ENCODE measurements at places on chromosomes 4 and X.

DNA sequence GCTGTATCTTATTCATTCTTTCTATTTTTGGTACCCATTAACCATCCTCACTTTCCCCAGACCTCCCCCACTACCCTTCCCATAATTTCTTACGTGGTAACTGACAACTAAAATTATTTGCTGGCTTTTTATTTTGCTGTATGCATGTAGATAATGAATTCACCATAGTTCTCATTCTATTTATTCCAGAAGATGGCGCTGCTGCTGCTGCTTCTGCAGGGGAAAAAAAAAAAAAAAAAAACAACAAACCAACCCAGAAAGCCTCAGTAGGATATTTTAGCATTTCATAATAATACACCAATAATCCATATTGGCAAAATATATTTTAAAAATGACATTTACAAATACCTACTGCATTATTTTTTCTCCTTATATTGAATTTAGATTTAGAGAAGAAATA is 416.6 kb upstream of the MAGEB18 start:
- no peak for DNase-seq

DNA sequence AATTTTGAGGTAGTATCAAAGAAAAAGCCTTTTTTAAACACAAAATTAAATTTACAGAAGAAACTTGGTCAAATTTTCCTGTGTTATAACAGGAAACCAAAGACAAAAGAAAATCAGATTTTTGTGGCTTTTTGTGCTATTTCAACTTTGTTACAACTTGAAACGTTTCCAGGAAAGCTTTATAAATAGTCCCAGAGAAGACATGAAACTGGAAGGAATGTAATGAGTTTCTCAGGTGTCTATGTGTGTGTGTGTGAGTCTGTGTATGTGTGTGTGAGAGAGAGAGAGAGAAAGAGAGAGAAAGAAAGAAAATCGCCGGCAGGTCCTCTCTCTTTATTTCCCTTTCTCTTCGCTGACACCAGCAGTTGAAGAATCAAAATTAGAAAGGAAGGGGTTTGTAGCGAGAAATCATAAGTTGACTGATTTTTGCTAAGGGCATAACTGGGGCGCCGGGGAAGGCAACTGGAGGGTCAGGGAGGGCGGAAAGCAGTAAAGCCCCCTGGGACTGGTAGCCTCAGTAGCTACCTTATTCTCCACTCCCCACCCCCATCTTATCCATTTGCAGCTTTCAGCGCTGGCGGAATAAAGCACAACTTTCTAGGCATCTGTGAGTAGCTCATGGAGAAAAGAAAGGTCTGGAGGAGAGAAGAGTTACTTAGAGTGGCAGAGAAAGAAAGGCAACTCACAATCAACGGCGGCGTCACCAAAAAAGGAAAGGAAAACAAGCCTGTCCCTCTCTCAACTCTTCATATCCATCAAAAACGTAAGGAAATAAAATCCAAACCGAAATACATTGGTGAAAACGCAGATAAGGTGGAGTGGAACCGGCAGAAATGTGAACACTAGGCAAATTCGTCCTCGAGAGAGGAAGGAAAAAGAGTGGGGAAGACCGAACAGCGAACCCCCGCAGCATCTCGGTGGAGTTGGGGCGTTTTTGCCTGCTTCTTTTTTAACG is 1.3 kb downstream of the TMEM47 start:
- no peak for DNase-seq

- no peak for DNase-seq
Measured at GRCh38 chr4:5203309-5203992, 152.2 kb downstream of the STK32B start.

GRCh38 chr4:15331930-15332329 is 95.9 kb upstream of the C1QTNF7 start:
- no peak for DNase-seq

DNA sequence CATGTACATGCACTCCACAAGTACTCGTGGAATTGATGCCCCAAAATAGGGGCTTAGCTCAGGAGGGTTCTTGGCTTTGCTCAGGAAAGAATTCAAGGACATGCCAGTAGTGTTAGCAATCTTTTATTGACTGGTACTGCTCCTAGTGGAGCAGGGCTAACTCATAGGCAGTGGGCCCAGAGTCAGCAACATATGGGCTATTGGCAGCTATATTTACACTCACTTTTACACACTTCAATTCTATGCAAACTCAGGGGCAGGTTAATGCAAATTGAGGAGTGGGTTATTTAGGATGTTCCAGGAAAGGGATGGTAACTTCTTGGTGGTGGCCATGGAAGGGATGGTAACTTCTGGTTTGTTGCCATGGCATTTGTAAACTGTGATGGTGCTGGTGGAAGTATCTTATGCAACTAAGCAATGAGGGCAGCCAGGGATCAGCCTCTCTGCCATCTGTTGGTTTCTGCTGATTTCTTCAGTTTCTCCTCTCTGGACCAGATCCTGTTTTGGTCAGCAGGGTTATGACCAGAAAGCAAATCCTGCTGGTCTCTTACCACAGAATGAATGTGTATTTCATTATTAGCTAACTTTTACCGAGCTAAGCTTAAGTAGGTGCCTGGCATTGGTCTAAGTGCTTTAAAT is 69.2 kb upstream of the FAT1 start:
- DNase-seq: no peak

GRCh38 chrX:21813612-21814368 is 25.6 kb upstream of the MBTPS2 start:
- no peak for DNase-seq

- no peak for DNase-seq
Measured at GRCh38 chr4:94525993-94526728, 74.4 kb downstream of the PDLIM5 start.

DNA sequence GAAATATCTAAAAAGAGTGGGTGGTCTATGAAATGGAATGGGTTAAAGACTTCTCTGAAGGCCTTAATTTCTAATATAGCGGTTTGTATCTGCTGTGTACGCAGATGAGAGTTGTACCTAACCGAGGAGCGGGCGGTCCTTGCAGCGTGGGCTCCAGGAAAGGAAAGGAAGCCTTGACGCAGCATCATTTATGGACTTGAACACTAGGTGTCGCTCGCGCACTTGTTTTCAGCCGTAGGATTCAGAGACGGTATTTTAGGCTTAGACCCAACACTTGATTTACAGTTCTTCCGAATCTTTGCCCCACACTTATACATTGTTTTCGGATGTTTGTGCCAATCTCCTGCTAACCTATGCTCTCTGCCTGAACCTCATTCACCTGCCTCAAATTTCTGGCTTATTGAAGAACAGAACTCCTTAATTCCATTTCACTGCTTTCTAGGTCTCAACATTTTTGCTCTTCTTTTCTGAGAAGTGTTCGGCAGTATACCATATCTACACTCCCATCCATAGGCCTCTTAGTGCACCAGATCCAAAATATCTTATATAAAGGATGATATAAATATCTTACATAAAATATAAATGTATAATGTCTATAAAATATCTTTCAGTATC is 48.9 kb upstream of the AADAT start:
- peak; percentile 15 for DNase-seq

DNA sequence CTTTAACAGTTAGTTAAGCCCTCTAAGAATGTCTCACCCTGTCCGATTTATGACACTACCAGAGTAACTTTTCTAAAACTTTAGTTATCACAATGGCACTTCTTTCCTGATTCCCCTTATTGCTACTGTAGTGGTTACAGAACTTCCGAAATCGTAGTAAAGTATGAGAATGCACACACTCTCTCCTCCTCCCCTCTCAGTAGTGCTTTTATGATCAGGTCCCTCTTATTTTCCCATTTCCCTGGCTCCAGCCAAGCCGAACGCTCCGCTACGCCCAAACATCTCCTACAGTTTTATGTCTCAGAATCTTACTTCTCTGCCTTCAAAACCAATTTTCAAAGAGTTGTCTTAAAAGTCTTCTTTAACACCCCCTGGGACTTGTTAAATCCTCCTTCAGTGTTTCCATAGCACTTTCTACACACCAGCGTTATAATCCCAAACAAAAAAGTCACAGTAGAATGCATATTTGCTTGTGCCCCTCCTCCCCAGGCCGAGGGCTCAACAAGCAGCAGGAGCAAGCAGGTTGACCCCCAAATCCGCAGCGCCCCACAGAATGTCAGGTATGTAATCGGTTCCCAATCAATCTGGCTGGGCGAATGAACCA is 671 bp downstream of the HPF1 start:
- DNase-seq: no peak
